ENCODE measurements at places on chromosomes 12 and 14.

GRCh38 chr12:47755655-47756562, 2.8 kb downstream of the RAPGEF3 start:
- DNase-seq = no peak

DNA sequence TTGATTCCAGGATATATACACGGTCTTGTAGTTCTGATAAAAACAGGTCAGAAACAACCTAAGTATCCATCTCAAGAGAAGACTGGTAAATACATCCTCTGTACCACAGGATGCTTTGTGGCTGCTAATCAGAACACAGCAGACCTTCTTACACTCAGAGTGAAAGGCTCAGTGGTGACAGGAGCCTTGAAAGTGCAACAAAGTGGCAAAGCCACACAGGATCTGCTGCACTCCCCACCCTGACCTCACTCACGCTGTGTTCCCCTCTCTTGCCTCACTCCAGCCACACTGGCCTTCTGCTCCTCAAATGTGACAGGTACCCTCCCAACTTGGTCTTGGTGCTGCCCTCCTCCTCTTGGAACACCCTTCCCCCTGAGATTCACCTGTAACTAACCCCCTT, 98.1 kb upstream of the GRIP1 start:
- DNase-seq = no peak

DNA sequence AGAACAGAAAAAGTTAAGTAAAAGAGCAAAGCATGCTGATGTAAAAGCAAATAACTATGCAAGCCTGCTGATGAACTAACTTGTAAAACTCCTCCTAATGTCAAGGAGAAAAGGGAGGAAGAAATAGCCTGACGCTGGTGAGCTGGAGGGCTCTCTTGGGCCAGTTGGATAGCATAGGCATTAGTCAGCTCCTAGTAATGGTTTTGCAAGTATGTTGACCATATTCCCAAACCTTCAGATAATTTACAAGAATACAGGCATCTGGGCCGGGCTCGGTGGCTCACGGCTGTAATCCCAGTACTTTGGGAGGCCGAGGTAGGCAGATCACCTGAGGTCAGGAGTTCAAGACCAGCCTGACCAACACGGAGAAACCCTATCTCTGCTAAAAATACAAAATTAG, 871.4 kb downstream of the C12orf50 start:
- no peak for DNase-seq

- no peak for DNase-seq
Measured at GRCh38 chr14:95289323-95290010, 30.2 kb downstream of the CLMN start.

- no peak for DNase-seq
Measured at GRCh38 chr12:131222329-131223139, 268.8 kb downstream of the ADGRD1 start.

DNA sequence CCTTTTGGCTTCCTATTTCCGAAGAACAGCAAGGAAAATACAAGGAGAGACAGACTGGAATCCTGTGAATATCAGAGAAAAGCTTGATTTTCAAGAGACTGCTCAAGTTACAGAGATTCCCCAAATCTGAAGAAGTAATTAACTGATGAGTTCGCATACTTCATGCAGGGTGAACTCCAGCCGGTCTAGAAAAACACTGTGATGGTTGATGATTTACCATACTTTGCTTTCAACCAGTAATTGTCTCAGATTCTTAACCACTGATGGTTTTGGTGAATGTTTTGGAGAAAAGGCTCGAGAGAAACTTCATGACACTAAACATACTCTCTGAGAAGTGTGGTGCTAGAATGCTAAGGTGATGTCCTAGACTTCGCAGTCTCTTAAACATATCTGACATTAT, 4.4 kb upstream of the PLXNC1 start:
- DNase-seq = no peak

- DNase-seq = no peak
Measured at GRCh38 chr14:24398293-24398652, 530 bp upstream of the NYNRIN start.

GRCh38 chr14:65336191-65336591, 76.3 kb upstream of the FUT8 start:
- DNase-seq = no peak
